ENCODE measurements at places on chromosomes 7 and 10.
A peak's percentile ranks its signal among the peaks of the same experiment; 100 is the strongest.

DNA sequence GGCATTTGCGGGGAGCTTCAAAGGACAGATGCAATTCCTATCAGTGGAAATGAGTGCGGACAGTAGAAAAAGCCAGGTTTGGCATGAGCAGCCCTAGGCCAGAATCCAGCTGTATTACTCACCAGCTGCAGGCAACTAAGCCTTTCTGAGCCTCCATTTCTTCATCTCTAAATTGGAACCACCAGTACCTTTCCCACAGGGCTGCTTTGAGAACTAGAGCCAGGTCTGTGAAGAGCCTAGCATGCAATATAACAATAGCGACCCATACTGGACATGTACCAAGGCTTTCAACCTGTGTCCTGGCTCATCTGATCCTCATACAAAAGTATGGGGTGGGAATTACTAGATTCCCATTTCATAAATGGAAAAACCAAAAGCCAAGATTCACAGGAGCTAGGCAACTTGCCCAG, 101.0 kb downstream of the GSAP start:
- H3K27me3 ChIP-seq: no peaks in the 10 kb centered on the region
- ATAC-seq: peak; percentile 76
- H3K4me3 ChIP-seq: no peak overlapping the region
- no peaks in the 10 kb centered on the region for H3K36me3 ChIP-seq
- H3K27ac ChIP-seq: no peak overlapping the region
- H3K4me1 ChIP-seq: peaks cover 16% of the 10 kb centered on the region

DNA sequence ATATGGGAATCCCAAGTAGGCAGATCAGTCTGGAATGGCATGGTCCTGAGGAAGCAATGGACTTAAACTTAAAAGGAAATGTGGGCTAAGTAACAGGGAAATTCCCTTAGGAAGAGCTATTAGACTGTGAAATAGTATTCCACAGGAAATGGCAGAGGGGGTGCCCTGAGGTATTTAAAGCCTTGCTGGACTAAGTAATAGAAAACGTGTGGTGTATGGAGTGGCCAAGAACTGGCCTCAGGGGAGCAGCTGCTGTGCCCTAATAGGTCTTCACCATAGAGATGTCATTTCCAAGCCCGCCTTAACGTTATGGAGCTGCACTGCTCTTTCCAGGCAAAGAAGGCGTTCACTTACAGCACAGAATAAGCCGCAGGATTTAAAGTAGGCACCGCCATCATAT, 365.2 kb upstream of the ZMIZ1 start:
- H3K4me1 ChIP-seq: no peaks in the 10 kb centered on the region
- H3K27ac ChIP-seq: no peak overlapping the region
- no peak for ATAC-seq
- no peak overlapping the region for H3K4me3 ChIP-seq

- H3K27me3 ChIP-seq: peaks cover 33% of the 10 kb centered on the region
- no peaks in the 10 kb centered on the region for H3K36me3 ChIP-seq
- ATAC-seq: peak; percentile 28
- H3K4me1 ChIP-seq: peaks cover 4% of the 10 kb centered on the region
Observed at GRCh38 chr7:12570168-12570533, 369 bp upstream of the SCIN start.

- no peaks in the 10 kb centered on the region for H3K27me3 ChIP-seq
- H3K4me1 ChIP-seq: peaks cover 18% of the 10 kb centered on the region
- H3K36me3 ChIP-seq: no peaks in the 10 kb centered on the region
- H3K4me3 ChIP-seq: no peak overlapping the region
- ATAC-seq: no peak
Observed at GRCh38 chr7:41710838-41711237, 7.9 kb upstream of the INHBA start.

DNA sequence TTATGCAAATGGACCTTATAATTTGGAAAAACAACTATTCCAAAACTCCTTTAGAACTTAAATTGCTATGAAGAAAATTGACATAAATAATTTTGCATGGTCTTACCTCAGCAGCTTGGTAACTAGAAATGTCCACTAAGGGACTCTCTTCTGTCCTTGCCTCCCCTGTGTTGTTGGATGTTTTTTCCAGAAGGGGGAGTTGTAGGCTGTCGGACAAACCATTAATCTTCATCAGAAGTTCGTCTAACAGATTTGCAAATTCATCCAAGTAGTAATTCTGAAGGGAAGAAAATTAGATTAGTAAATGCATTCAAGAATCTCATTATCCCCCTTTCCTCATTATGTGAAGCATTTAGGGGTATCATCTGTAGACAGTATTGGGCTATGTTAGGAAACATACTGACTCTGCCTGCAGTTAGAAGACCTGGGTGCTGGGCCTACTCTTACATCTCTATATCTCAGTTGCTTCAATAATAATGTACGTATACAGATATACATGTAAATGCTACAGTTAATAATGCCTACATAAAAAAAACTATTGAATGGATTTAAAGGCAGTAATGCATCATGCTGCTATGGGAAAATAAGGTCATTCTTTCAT, 155.6 kb downstream of the PKD1L1 start:
- H3K4me1 ChIP-seq: peaks cover 2% of the 10 kb centered on the region
- H3K27ac ChIP-seq: no peak overlapping the region
- H3K36me3 ChIP-seq: no peaks in the 10 kb centered on the region
- ATAC-seq: no peak
- no peaks in the 10 kb centered on the region for H3K27me3 ChIP-seq
- no peak overlapping the region for H3K4me3 ChIP-seq

- no peak overlapping the region for H3K4me3 ChIP-seq
- H3K36me3 ChIP-seq: no peaks in the 10 kb centered on the region
- ATAC-seq: no peak
- no peak overlapping the region for H3K27ac ChIP-seq
- no peaks in the 10 kb centered on the region for H3K4me1 ChIP-seq
Observed at GRCh38 chr10:51599647-51600046, 99.7 kb downstream of the CSTF2T start.

DNA sequence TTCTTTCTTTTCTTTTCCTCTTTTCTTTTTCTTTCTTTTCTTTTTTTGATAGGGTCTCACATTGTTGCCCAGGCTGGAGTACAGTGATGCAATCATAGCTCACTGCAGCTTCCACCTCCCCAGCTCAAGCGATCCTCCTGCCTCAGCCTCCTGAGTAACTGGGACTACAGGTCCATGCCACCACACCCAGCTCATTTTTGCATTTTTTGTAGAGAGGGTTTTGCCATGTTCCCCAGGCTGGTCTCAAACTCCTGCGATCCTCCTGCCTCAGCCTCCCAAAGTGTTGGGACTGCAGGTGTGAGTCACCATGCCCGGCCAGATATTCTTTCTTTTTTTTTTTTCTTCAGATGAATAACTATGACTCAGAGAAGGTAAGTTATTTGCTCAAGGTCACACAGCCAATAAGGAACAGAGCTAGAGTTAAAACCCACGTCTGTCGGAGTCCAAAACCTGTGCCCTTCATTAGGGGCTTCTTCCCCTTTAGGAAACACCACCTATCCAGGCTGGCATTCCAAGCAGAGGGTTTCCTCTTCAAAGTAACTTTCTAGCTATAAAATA, 28.1 kb upstream of the DNMBP start:
- H3K27ac ChIP-seq: no peak overlapping the region
- no peaks in the 10 kb centered on the region for H3K36me3 ChIP-seq
- H3K27me3 ChIP-seq: no peaks in the 10 kb centered on the region
- no peak for ATAC-seq

- no peaks in the 10 kb centered on the region for H3K36me3 ChIP-seq
- H3K27ac ChIP-seq: no peak overlapping the region
- no peaks in the 10 kb centered on the region for H3K27me3 ChIP-seq
- peak; percentile 90 for ATAC-seq
- no peak overlapping the region for H3K4me3 ChIP-seq
Observed at GRCh38 chr10:19629567-19629966, 186.7 kb upstream of the PLXDC2 start.

- H3K27me3 ChIP-seq: peaks cover 3% of the 10 kb centered on the region
- no peak overlapping the region for H3K27ac ChIP-seq
Observed at GRCh38 chr7:45446195-45446944, 127.8 kb upstream of the ADCY1 start.

GRCh38 chr7:80946858-80947257, 28.0 kb upstream of the SEMA3C start:
- ATAC-seq: no peak
- no peaks in the 10 kb centered on the region for H3K36me3 ChIP-seq
- H3K27me3 ChIP-seq: no peaks in the 10 kb centered on the region
- no peak overlapping the region for H3K27ac ChIP-seq

DNA sequence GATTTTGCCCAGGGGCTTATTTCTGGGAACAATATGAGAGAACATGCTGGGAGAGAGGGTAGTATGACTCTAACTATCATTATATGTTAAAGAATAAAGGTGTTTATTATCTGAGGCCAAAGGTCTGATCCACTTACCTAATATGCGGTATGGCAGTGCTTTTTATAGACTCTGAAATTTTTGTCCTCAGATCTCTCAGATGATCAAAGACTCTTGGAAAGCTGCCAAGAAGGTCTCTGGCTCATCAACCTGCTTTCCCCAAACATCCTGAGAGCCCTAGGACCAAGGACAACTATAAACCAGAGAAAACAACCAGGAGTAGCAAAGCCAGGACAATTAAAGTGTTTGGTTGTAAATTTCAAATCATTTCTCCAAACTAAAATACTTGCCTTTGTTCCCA, 255.7 kb upstream of the LRRN3 start:
- H3K36me3 ChIP-seq: no peaks in the 10 kb centered on the region
- no peak for ATAC-seq

- no peaks in the 10 kb centered on the region for H3K27me3 ChIP-seq
- no peaks in the 10 kb centered on the region for H3K4me1 ChIP-seq
- no peak overlapping the region for H3K4me3 ChIP-seq
- H3K27ac ChIP-seq: no peak overlapping the region
- no peak for ATAC-seq
Observed at GRCh38 chr7:105752671-105753275, 123.6 kb downstream of the ATXN7L1 start.

- no peak for ATAC-seq
- H3K27me3 ChIP-seq: no peaks in the 10 kb centered on the region
- H3K27ac ChIP-seq: no peak overlapping the region
- H3K4me3 ChIP-seq: no peak overlapping the region
- H3K4me1 ChIP-seq: peaks cover 2% of the 10 kb centered on the region
- no peaks in the 10 kb centered on the region for H3K36me3 ChIP-seq
Observed at GRCh38 chr7:82051601-82052000, 281.8 kb upstream of the HGF start.

DNA sequence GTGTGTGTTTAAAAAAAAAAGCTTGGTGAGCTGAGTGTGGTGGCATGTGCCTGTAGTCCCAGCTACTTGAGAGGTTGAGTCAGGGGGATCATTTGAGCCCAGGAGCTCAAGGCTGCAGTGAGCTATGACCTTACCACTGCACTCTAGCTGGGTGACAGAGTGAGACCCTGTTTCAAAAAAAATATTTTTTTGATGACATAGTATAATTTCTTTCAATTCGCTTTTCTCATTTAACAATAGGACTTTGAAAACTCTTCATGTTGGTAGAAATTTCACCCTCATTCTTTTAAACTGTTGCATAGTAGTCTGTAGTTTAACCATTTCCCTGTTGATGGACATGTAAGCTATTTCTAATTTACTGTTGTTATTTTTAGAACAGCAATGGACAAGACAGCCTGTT, 55.7 kb upstream of the EXOC6 start:
- H3K4me1 ChIP-seq: no peaks in the 10 kb centered on the region
- H3K27ac ChIP-seq: no peak overlapping the region
- H3K4me3 ChIP-seq: no peak overlapping the region

- no peak overlapping the region for H3K4me3 ChIP-seq
- H3K27ac ChIP-seq: peak overlapping the region; percentile 48
- H3K27me3 ChIP-seq: no peaks in the 10 kb centered on the region
- no peak for ATAC-seq
Observed at GRCh38 chr7:135980012-135980551, 2.9 kb upstream of the MTPN start.

DNA sequence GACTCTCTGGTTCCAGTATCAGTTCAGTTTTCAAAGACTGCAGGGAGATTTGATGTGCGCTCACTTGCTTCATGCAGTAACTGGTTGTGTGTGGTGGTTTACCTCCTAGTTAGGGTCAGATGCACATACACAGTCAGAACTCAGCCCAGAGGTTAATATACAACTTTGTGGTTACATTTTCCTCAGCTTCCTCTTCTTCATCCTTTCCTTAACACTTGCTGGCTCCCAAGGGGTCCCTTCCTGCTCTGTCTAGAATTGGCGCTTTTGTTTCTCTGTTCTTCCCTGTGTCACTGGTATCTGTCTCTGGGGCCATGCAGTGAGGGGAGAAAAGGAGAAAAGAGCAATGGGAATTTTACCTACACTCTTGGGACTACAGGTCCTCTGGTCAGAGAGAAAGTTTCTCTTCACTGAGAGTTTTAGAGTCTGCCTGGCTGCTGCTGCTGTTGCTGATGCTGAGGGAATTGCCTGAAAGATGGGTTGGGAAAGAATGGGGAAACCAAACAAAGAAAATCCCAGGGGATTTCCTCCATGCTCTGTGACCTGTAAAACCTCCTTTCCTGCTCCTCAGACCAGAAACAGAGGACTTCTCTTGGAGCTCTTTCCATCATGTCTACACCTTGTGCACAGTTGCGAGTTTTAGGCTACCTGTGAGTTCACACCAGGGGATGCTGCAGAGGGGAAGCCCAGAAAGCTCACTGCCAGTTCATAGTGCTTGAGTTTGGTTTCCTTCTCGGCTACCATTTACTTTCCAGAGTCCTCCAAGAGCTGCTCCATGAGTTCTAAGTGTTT, 74.6 kb downstream of the WDFY4 start:
- no peak overlapping the region for H3K27ac ChIP-seq
- no peaks in the 10 kb centered on the region for H3K4me1 ChIP-seq
- peaks cover 10% of the 10 kb centered on the region for H3K27me3 ChIP-seq
- no peaks in the 10 kb centered on the region for H3K36me3 ChIP-seq
- no peak for ATAC-seq

GRCh38 chr7:159157714-159158113, 13.0 kb upstream of the VIPR2 start:
- no peak overlapping the region for H3K27ac ChIP-seq
- peaks cover 10% of the 10 kb centered on the region for H3K27me3 ChIP-seq
- no peak overlapping the region for H3K4me3 ChIP-seq
- no peaks in the 10 kb centered on the region for H3K36me3 ChIP-seq
- no peaks in the 10 kb centered on the region for H3K4me1 ChIP-seq

GRCh38 chr10:124482236-124482800, 20.7 kb downstream of the LHPP start:
- ATAC-seq: no peak
- H3K4me3 ChIP-seq: no peak overlapping the region
- no peaks in the 10 kb centered on the region for H3K27me3 ChIP-seq
- no peak overlapping the region for H3K27ac ChIP-seq
- H3K36me3 ChIP-seq: no peaks in the 10 kb centered on the region

- H3K4me3 ChIP-seq: no peak overlapping the region
- no peaks in the 10 kb centered on the region for H3K4me1 ChIP-seq
- ATAC-seq: no peak
- H3K27ac ChIP-seq: no peak overlapping the region
- H3K36me3 ChIP-seq: no peaks in the 10 kb centered on the region
- H3K27me3 ChIP-seq: no peaks in the 10 kb centered on the region
Observed at GRCh38 chr7:33452805-33453502, 323.6 kb downstream of the BBS9 start.

Measured in gastroesophageal sphincter (tissue), 4 donors.